ENCODE measurements at places on chromosomes 11 and 22.

GRCh38 chr22:27850000-27850521, 48.5 kb upstream of the MN1 start:
- peak; percentile 8 for DNase-seq

DNA sequence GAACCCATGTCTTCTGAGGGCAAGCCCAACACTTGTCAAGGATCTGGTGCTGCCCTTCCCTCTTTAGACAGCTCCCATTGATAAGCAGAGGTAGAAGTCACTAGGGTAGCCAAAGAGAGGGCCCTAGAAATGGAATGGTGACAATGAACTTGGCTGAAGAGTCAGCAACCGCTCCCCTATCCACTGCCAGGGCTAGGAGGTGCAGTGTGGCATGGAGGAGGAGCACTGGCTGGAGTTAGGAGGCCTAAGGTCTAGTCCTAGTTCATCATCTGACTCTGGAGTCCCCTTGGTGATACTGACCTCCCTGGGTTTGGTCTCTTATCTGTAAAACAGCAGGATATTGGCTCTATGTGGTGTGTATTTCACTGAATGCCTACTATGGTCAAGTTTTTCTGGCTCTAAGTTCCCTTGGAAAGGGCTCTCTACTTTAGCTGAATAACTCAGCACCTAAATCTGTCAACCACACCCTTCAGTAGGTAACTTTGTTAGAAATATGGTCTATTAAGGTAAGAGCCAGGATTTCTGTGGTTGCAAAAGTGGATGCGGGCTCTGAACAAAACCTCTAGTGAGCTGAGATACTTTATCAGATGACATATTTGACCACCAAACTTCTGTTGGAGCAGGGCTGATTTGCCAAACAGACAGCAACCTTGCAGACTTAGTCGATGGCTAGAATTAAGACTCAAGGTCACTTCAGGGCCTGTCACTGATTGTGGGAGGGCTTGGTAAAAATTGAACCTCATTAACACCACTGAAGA, 10.5 kb downstream of the TIMP3 start:
- no peak for DNase-seq

GRCh38 chr11:45844822-45845578, 2.3 kb upstream of the CRY2 start:
- DNase-seq, result no peak

DNA sequence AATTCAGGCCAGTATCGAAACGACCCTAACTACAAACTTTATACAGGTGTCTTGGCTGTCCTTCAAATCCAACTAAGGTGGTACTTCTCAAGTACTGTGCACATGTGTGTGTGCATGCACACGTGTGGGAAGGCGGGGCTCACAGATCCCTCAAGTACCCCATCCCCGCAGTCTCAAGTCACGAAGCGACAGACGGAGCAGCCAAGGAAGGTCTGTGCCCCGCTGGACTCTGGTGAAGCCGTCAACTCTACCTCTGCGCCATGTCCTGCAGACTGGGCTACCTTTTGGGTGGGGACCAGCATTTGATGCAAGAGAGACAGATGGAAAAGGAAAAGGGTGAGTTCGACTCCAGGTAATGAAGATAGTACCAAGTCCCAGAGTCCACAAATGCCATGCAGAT, 169.0 kb downstream of the CRYBB2 start:
- no peak for DNase-seq

DNA sequence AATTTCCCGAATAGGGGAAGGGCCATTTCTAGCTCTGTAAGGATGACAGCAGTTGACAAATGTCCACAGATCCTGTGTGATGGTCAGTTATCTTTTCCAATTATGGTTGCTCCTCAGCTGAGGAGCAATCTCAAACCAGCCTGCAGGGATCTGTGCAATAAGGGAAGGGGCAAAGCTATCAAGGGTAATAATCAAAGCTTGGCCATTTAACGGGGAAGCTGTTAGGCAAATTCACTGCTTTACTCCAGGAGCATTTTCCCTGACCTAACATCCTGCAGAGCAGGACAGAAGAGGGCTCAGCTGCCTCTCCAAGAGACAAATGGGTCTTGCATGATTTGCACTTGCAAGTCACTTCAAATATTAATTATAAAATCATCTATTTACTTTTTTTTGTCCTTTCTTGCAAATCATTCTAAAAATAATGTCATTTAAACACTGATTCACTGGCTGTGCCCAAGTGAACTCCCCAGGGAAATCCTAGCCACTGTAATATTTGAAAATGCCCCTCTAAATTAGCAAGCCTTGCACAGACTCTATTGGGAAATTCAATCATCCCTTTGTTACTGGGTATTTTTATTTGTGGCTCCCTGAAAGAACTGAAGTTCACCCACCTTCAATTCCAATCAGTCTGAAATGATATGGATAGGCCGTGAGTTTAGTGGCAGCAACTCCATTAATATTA, 1256.7 kb downstream of the LRRC4C start:
- DNase-seq, result no peak

- no peak for DNase-seq
These were observed 124.5 kb downstream of the TRIM44 start for GRCh38 chr11:35787013-35787504.

DNA sequence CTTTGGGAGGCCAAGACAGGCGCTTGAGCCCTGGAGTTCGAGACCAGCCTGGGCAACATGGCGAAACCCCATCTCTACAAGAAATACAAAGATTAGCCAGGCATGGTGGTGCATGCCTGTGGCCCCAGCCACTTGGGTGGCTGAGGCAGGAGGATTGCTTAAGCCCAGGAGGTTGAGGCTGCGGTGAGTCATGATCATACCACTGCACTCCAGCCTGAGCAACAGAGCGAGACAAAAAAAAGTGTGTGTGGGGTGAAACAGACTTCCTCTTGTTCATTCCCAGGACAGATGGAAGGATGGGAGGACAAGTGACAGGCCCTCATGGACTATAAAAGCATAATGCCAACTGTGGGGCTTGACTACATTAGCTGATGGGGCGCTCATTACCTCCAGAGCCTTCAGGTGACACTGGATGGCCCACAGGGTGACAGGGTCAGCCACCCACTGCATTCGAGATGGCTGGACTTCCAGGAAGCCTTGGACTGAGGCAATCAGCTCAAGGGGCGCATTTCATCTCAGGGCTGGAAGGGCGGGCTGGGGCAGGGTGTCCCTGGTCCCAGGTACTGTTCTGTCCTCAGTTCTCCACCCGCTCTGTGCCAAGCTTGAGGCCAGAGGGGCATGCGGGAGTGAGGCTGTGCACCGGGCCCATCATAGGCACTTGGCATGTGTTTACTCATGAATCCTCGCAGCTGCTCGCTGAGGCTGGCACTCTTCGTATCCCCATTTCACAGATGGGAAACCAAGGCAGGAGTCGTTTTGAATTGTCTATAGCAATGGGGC, 12.5 kb downstream of the NPTXR start:
- no peak for DNase-seq

DNA sequence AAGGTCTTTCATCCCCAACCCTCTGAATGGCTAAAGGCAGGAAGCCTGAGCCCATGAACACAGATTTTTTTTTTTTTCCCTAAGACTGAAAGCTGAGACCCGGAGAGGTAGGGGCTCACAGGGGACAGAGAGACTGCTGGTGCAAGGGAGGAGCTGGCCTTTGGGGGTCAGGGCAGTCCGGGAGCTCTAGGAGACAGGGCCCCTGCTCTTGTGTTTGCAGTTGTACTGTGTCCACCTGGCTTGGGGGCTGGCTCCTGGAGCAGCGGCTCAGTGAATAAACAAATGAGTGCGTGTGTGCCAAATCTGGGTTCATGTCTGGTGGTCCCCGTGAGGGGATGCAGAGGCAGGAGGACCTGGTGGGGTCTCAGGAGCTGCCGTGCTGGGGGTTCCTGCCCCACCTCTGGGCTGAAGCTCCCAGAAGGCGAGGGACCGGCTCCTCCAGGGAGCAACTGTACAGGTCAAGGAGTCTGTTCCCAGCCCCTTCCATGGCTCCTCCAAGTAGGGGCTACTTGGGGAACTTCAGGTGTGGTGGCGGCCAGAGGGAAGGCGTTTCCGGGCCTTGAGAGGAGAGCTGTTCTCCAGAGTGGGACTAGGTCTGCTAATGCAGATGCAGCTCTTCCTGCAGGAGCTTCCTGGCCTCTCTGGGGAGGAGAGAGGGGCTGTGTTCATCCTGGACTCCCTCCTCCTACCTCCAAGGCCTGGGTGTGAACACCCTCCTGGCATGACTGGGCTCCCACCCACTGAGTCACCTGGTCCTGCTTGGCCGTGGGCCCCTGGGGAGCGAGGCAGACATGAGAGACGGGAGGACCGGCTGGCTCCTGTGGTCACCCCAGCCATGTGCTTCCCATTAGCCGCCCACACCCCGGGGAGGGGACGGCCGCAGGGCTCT, 57.6 kb downstream of the FBXO7 start:
- DNase-seq, result no peak

DNA sequence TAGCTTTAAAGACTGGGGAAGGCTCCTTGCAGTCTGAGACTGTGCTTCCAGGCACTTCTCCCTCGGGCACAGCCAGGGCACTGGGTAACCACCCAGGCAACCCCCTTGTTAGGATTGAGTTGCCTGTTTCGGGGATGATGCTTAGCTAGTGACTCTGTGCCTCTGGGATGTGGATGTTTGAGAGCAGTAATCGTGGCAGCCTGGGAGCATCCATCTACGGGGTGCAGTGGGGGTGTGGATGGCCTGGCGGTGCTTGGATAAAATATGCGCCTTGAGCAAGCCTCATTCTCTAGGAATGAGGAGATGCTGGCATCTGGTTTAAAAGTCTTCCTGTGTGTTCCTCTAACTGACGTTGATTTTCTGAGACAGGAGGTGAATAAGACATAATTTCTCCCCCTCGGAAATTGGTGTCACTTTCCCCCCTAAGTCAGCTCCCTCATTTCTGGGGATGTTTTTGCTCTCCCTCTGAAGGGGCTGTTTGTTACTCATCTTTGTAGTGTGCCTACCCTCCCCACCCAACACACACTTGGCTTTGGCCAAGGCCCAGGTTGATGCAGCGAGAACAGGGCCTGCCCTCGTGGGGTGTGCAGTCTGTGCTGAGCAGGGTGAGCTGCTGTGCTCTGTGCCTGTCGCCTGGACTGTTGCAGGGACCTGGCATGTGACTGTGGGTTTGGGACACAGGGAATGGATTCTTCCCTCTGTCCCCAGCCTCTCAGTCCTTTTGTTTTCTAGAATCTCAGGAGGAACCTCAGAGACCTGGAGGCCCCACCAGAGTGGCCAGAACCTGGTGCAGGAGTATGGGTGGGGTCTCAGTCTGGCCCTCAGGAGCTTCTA, 2.0 kb downstream of the GNAZ start:
- no peak for DNase-seq

DNA sequence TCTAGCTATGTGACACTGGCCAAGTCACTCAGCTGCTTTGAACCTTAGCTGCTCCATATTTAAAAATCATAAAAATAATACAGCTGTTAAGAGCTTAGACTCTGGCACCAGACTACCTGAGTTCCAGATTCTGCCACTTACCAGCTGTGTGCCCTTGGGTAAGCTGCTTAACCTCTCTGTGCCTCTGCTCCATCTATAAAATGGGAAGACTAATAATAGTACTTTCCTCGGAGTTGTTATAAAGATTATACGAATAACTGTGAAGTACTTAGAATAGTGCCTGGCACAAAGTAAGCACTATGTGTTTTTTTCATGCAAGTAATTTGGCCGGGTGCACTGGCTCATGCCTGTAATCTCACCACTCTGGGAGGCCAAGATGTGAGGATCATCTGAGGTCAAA, 1.4 kb downstream of the HDHD5 start:
- DNase-seq, result no peak

- DNase-seq, result no peak
These were observed 24.0 kb downstream of the PRDM11 start for GRCh38 chr11:45170484-45170883.

DNA sequence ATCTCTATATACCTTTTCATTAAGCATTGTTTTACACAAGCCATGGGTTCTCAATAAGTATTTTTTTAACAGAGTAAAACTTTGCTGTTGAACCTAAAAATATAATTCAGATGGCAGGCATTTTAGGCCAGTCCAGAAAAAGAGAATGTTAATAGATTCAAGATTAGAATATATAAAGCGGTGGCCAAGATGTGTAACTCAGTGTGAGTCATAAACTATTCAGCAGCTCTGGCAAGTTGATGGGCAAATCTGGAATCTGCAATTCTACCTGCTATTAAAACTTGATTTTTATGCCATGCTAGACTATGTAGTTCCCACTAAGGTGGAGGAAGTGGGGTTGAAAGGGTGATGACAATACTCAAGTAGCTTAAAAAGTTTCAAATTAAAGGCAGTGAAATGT, 45.4 kb downstream of the CASP12 start:
- no peak for DNase-seq

DNA sequence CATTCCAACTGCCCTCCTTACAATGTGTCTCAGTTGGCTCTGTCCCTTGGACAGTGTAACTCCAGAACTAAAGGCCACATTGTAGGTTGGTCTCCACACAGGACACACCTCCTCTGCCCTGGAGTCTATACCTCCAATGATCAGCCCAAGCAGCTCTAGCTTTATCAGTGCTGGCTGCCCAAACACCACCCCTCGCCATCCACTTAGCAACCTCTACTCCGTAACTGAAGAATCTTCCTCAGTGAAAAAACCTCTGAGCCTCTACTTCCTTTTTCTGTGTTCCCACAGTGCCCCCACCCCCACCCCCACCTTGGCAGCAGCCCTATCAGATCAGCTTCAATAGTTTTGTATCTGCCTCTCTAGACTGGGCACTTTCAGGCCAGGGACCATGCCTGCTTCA, 33.4 kb downstream of the SERPINH1 start:
- DNase-seq, result no peak

DNA sequence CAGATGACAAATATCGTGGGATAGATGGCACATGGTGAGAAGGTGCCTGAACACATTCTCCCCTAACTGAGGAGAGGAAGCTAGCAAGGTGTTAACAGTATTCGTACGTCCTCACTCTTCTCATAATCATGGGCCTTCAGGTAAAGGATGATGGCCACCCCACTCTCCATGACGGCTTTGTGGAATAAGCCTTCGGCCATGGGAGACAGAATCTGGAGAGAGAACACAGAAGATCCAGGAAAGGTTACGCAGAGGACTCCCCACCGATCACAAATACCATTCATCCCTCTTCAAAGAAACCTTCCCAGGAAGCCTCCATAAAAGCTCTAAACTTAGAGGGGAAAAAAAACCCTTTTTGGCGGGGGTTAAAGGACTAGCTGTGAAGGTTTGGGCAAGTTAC, 189.9 kb downstream of the BCR start:
- DNase-seq, result no peak
